ENCODE measurements at places on chromosomes 2 and 18. TPM values are rescaled to one million over a fixed set of nuclear protein-coding genes. Genes with fewer than 3 reads are reported as not detected.

MTCL1 gene
- 16.3 TPM for polyA plus RNA-seq

CIB4 gene
- 1.2 TPM for polyA plus RNA-seq

DHX57 gene
- 32.9 TPM for polyA plus RNA-seq

ELOA2 gene
- 0.03 TPM for polyA plus RNA-seq

KANSL1L gene
- 53.2 TPM for polyA plus RNA-seq

DUSP2 gene
- 4.5 TPM for polyA plus RNA-seq

HK2 gene
- polyA plus RNA-seq = 13.6 TPM

B3GNT7 gene
- polyA plus RNA-seq = 4.0 TPM

IL1R2 gene
- 0.34 TPM for polyA plus RNA-seq

EPHA4 gene
- 69.1 TPM for polyA plus RNA-seq

ECEL1 gene
- 4.7 TPM for polyA plus RNA-seq

SF3B1 gene
- polyA plus RNA-seq = 500 TPM

GREB1 gene
- 13.0 TPM for polyA plus RNA-seq

SPEG gene
- 10.3 TPM for polyA plus RNA-seq

TOGARAM2 gene
- 1.00 TPM for polyA plus RNA-seq

ALK gene
- polyA plus RNA-seq = 0.32 TPM

PARD3B gene
- 38.8 TPM for polyA plus RNA-seq

GPAT2 gene
- 3.2 TPM for polyA plus RNA-seq

TTR gene
- polyA plus RNA-seq = 0.28 TPM

FAM124B gene
- 2.8 TPM for polyA plus RNA-seq

ARHGAP15 gene
- polyA plus RNA-seq = 5.8 TPM

TRIM54 gene
- polyA plus RNA-seq = 5.6 TPM

ANKRD53 gene
- polyA plus RNA-seq = 0.89 TPM

IMMT gene
- 101 TPM for polyA plus RNA-seq

VWA3B gene
- 0.16 TPM for polyA plus RNA-seq

CXCR4 gene
- polyA plus RNA-seq = 52.7 TPM

CWC22 gene
- 42.4 TPM for polyA plus RNA-seq

ANKRD23 gene
- 3.9 TPM for polyA plus RNA-seq

VIT gene
- not detected for polyA plus RNA-seq

C2orf80 gene
- 0.50 TPM for polyA plus RNA-seq

CTAGE1 gene
- polyA plus RNA-seq = 0.06 TPM
